ENCODE measurements at places on chromosomes 3 and 15.

DNA sequence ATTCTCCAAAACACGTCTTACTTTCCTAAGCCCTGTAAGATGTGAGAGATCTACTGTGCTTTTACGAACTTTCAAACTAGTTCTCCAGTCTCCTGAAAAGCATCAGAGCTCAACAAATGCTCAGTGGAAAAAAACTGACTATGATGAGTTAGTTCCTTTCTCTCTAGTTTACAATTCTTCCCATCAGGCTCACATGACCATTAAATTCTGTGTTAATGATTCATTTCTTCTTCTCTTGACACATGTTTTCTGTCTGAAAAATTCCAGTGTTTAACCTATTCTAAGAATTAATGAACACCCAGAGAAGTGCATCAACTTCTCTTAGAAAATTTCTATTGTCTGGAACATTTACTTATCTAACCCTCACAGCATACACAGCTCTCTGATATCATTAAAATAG is 844.3 kb downstream of the SI start:
- no peak for DNase-seq

DNA sequence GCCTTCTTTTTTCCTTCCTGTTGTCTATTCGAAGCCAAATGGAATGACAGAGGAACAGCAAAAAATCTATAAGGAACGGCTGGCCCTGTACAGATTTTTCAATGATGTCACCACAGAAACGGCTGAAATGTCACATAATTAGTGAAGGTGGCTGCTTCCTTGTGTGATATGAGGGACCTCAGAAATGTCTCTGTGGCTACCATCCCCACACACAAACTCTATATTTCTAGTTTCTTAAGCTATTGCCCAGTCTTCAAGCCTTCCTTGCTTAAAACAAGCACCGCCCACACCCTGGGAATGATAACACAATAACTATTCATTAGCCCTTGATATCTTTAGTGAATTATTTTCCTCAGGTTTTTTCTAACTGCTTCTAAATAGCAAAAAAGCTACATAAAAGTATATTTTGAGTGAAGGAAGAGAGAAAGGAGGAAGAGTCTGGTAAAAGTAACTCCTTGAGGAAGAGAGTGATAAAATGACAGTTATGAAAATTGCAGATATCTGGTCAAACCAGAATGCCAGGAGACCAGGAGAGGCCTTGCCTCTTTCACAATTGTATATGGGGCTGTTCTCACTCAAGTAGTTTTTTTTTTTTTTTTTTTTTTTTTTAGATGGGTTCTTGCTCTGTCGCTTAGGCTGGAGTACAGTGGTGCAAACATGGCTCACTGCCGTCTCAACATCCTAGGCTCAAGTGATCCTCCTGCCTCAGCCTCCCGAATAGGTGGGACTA is 38.7 kb downstream of the FMN1 start:
- DNase-seq = no peak

DNA sequence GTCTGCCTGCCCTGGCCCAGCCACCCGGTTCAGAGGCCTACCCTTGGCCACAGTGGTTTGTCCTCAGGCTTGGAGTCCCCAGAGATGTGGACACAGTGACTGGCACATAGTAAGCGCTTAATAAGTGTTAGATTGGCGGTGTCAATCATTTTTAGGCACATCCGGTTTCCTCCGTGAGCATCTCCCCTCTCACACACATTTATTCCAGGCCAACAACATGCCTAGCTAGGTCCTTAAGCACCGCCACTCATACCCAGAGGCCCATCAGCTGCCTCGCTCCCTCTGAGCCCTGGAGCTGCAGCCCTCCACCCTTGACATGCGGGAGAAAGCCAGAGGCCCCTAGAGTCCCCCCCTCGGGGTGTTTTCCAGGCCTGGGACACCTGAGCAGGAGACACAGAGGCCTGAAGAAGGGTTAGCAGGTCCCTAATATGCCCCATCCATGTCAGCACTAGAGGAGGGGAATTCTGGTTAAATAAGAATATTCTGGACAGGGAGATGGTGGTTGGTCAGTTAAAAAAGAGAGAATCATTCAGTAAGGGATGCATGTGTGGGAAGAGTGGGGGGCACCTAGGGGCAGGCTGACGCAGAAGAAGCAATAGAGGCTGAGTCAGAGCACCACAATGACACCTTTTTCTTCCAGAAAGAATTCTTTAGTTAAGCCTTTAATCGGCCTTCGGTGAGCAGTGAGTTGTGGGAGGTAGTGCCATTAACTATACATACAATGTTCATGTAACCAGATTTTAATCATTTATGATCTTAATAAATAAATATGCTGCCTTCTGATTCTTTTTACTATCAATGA is 22.3 kb downstream of the NR2F2 start:
- DNase-seq = peak; percentile 74

- DNase-seq = no peak
Measured at GRCh38 chr3:157319672-157320071, 117.0 kb upstream of the PTX3 start.

DNA sequence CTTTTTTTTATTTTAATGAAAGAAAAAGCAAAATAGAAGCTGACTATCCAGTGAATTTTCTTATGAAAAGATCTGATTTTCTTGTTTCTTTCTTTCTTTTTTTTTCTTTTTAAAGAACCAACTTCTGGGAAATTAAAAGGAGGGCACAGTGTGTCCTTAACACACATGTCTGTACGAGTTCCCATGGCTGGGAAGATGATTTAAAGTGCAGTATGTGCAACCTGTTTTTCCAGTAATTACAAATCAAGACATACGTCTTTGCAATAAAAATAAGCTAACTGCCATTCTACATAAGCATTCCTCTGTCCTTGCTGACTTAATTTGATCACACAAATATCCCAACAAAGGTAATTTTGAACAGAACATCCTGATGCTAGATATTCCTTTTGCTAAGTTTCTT is 416.1 kb downstream of the ROBO1 start:
- no peak for DNase-seq

- DNase-seq = no peak
Measured at GRCh38 chr15:35470441-35470840, 75.5 kb downstream of the DPH6 start.

DNA sequence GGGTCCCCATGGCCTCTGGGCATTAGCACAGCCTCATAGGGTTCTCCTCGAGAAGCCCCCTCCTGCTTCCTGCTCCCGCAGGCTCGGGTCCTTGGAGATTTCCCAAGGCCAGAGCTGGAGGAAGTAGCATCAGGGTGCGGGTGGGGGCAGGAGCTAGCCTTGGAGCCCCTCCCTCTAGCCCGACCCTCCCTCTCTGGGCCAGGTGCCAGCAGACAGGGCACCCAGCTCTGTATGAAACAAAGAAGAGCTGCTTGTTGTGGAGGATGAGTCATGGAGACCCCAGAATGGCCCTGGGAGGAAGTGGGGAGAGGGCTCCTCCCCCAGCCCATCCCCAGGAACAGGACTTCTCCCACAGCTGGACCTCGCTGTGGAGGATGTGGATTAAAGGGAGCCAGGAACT is 29.2 kb downstream of the EPHB3 start:
- DNase-seq = no peak

DNA sequence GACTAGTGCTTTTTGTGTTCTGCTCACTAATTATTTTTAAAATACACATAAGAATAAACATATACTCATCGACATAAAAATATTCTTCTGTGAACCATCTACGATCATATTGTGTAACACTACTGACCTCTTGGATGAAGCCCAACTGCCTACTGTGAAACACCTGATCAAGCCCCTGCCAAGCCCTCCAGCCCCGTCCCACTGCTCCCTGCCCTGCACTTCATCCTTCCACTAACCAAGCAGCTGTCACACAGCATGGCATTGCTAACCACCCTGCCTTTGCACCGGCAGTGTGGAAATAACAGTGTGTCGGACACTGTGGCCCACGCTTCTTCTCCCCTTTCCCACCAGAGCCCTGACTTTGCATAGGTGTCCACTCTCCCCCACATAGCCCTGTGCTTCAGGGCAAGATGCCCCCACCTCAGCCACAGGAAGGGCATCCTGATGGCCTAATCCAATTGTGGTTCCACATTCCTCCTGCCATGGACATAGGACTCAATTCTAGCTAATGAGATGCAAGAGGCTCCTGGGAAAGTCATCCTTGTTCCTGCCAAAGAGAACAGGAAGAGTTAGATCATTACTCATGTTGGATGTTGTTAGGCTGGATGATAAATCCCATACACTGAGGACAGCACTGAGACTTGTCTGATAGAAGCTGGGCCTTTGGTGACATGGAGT is 35.0 kb upstream of the ARID3B start:
- no peak for DNase-seq

- DNase-seq = no peak
Measured at GRCh38 chr3:18224426-18224825, 200.7 kb downstream of the SATB1 start.

GRCh38 chr15:41861736-41862356 is 23.2 kb downstream of the PLA2G4B start:
- DNase-seq = no peak

DNA sequence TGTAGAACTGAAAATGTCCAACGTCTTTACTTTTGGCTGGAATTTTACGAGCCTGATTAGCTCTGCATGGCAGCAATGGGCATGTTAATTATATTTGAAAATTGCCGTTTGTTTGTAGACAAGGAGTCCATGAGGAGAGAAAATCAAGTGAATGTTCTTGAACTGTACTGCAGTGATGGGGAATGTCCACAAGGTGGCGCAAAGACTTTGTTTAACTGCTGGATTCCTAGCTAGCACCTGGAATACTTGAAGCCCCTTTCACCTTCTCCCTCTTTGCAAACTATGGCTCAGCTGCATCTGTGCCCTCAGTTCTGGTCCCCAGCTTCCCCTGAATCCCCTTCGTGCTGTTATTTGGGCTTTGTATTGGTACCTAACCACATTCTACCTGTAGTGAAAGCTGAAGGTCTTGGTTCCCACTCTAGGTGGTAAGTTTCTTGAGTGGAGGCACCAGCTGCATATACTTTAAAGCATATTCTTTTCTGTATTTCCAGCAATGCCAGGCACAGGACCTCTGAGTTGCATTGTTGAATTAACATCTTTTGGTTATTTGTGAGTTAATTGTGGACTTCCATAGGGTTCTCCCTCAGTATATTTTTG is 25.3 kb downstream of the EXOG start:
- peak; percentile 72 for DNase-seq

GRCh38 chr3:11430624-11431023 is 158.4 kb downstream of the ATG7 start:
- no peak for DNase-seq

DNA sequence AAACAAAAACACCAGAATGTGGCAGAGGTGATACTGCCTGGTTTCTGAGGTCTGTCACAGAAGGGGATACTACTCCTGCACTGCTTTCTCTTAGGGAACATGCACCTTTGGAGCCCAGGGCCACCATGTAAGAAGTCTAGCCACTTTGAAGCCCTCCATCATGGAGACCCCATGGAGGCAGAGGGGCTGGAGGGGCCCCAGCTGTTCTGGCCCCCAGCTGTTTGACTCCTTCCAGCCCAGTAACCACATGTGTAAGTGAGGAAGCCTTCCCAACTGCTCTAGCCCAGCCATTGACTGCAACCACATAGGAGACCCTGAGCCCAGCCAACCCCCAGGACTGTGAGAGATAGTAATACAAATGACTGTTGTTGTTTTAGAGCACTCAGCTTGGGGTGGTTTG is 9.0 kb upstream of the IGDCC4 start:
- no peak for DNase-seq

DNA sequence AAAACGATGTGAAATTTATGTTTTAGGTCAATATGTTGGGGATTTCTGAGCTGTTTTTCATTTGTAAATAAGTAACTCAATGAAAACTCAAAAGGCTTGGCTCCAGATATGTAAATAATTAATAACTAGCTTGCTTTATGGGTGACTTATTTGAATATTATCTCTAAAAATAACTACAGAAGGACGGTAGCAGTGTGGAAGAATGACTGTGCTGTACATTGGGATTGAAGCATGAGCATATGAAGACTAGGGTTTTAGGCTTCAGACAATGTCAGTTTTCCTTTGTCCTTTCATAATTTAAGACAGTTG is 343.9 kb downstream of the GRM7 start:
- no peak for DNase-seq

- DNase-seq = peak; percentile 74
Measured at GRCh38 chr3:159828542-159828943, 160.1 kb upstream of the IL12A start.

DNA sequence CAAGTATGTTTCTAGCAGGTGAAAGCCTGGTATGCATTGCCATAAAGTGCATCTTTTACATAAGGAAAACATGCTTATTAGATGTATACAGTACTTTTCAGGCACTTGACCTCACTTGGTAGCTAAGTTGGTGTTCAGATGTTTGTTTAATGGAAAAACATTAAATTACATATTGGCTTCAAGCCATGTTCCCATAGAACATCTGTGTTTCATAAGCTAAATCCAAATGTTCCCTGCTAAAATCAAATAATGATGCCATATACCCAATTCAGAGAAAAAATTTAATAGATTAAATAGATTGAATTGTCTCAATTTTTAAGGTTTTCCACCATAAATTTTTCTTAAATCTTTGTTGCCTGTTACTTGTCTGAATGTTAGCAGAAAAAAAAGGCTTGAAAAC is 19.1 kb upstream of the RPL22L1 start:
- no peak for DNase-seq

GRCh38 chr3:123098426-123099330 is 31.9 kb downstream of the PDIA5 start:
- DNase-seq = no peak

DNA sequence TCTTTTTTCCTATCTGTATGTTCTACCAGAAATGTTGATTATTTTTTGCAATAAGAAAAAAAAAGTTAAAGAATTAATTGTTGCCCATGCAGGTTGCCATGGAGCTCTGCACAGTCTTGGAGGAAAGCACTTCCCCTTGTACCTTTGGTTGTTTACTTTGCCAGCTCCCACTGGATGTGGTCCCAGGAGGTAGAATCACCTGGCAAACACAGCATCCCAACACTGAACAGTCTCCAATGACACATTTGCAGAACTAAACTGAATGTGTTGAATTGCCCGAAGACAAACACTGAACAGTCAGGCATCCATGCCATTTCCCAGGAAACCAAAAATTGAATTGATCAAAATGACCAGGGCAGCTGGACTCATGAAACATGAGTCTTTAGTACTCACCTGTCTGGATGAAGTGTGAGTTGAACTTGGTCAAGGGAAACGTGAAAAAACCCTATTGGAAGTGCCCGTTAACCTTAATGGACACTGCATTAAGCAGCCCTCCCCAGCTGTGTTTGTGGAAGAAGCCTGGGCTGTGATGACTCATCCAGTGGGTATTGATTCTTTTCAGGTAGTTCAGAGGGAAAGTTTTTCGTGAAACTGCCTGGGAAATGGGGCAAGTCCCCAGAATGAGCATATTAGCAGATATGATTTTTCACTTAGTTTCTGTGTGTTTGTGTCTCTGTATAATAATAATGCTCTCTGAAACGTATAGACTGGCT is 284.7 kb upstream of the STT3B start:
- peak; percentile 22 for DNase-seq

GRCh38 chr3:12780751-12781150 is 15.7 kb upstream of the CAND2 start:
- DNase-seq = no peak
